ENCODE measurements at places on chromosomes 3 and 15.

- DNase-seq = no peak
Observed at GRCh38 chr15:56390739-56391267, 25.6 kb downstream of the TEX9 start.

DNA sequence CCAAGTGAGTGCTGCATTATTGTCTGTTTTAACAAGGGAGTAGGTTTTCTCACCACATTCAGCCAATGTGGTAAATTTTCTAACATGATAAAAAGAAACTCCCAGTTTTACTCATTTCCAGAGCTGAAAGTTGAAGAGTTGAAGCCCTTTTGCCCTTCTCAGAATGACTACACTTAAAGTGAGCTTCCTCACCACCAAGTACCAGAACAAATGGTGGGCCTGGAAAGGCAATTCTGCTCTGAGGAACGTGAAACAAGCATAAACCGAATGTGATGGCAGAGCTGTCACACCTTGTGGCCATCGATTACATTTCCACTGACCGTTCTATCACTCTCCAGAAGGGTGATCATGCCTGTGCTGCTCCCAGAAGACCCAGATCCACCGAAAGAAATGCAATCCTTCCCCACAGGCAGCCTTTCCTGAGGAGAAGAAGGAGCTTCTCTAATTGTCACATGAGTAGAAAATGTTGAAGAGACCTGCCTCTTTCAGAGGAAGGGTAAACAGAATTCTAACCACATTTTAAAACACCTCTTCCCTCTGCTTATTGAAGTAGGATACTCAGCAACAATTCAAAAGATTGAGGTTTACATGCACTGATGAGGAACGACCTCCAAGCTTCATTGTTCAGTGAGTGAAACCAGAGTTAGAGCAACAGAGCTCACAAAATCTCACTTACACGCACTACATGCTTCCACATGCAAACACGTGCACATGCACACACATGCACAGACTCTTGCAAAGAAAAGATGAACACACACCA, 21.4 kb upstream of the CCR9 start:
- DNase-seq = no peak

- no peak for DNase-seq
Observed at GRCh38 chr3:147680837-147681483, 271.8 kb downstream of the ZIC1 start.

GRCh38 chr3:156586905-156587759, 32.2 kb upstream of the SSR3 start:
- no peak for DNase-seq

- peak; percentile 50 for DNase-seq
Observed at GRCh38 chr3:31522152-31522551, 10.6 kb upstream of the STT3B start.

GRCh38 chr3:64229903-64230302, 4.6 kb upstream of the PRICKLE2 start:
- no peak for DNase-seq

GRCh38 chr15:101543926-101544612, 54.6 kb upstream of the PCSK6 start:
- no peak for DNase-seq

GRCh38 chr3:184465883-184466412, 86.1 kb downstream of the CHRD start:
- no peak for DNase-seq

- DNase-seq = no peak
Observed at GRCh38 chr15:32677238-32677750, 35.8 kb downstream of the SCG5 start.

- no peak for DNase-seq
Observed at GRCh38 chr15:63440756-63441155, 59.1 kb upstream of the CA12 start.

DNA sequence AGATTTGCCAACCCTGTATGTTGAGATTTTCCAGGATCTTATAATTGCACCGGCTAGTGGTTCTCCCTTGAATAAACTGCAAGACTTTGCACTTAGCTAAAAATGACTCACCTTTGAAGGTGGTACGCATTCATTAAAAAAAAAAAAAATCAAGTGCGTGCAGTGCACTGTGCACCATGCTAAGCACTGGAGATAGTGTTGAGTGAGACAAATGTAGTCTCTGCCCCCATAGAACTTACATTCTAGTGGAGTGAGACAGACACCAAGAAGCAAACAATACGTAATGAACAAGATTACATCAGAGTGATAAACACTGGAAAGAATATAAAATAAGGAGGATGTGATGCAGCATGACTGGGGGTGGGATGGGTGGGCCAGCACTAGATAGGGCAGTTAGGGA, 69.4 kb downstream of the ITPR1 start:
- DNase-seq = no peak

DNA sequence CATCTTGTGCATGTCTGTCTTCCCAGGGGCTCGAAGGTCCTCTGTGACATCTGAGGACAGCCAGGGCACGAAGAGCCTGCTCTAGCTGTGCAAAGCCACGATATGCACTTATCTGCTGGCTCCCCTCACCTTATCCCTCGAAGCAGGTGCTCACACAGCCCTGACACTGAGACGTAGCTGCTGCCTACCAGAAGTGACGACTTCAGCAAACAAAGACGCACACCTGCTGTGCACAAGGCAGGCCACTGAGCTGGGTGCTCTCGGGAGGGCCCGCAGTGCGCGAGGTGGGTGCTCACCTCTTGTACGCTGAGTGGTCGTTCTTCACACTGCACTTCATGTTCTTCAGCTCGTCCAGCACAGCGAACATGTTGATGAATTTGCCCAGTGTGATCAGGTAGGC, 37.3 kb downstream of the CYFIP1 start:
- no peak for DNase-seq

GRCh38 chr3:31958701-31959152, 22.3 kb downstream of the OSBPL10 start:
- no peak for DNase-seq

GRCh38 chr15:77633913-77634265, 1.2 kb upstream of the LINGO1 start:
- DNase-seq = no peak

DNA sequence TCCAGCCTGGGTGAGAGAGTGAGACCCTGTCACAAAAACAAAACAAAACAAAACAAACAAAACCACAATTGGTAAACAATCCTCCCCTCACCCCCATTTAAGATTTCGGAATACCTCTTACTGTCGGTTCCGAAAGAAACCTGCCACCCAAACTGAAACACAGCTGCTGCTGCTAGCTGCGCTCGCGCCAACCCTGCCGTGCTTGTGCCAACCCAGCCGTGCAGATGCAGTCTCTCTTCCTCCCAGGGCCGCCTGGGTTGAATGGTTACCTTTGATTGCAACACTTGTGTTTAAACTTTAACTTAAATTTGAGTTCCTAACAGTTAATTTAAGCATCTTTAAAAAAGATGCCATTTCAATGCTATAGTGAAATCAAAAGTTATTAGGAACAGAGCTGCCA, 28.5 kb upstream of the SPTBN5 start:
- no peak for DNase-seq
